ENCODE measurements at places on chromosomes 11 and 22. TPM values are rescaled to one million over a fixed set of nuclear protein-coding genes. Genes with fewer than 3 reads are reported as not detected.

GRCh38 chr11:77522215-77522614, 48.3 kb upstream of the PAK1 start:
- no peak for DNase-seq

DNA sequence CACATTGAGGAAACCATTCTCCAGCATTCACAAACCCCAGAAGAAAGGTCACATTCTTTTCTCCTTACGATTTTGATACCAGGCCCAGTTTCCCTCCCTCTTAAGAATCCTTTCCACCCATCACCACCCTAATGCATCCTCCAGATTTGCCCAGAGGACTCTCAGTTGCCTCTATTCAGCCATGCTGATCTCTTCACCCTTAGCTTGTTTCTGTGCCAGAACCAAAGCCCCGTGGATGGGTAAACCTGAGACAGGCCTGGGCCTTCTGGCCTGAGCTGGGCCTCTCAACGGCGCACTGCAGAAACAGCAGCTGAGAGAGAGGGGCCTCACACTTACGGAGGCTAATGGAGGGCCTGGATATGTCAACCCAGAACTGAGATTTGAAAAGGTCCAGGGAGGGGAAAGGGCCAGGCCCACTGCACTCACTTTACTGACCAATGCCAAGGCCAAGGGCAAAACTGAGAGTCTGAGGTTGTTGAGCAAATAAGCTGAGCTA, 32.2 kb upstream of the OAF start:
- no peak for DNase-seq

GRCh38 chr11:118820412-118821357, 29.7 kb upstream of the DDX6 start:
- no peak for DNase-seq

DNA sequence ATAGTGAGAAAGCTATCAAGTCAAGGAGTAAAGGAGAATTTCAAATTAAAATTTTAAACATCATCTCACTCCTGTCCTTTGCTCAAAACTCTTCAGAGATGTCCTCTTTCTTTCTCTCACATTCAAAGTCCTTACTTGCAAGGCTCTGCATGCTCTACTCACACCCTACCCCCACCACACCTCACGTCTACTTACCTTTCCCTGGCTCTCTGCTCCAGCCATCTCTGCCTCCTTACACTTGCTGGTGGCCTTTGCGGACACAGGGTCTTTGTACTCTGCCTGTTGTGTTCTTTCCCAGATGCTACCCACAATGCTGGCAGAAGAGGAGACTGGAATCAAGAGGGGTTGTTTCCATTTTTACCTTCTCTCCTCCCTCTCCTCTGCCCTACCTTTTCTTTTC, 405.2 kb downstream of the INSC start:
- no peak for DNase-seq

GRCh38 chr22:28956506-28956905, 73.1 kb downstream of the ZNRF3 start:
- no peak for DNase-seq

DNA sequence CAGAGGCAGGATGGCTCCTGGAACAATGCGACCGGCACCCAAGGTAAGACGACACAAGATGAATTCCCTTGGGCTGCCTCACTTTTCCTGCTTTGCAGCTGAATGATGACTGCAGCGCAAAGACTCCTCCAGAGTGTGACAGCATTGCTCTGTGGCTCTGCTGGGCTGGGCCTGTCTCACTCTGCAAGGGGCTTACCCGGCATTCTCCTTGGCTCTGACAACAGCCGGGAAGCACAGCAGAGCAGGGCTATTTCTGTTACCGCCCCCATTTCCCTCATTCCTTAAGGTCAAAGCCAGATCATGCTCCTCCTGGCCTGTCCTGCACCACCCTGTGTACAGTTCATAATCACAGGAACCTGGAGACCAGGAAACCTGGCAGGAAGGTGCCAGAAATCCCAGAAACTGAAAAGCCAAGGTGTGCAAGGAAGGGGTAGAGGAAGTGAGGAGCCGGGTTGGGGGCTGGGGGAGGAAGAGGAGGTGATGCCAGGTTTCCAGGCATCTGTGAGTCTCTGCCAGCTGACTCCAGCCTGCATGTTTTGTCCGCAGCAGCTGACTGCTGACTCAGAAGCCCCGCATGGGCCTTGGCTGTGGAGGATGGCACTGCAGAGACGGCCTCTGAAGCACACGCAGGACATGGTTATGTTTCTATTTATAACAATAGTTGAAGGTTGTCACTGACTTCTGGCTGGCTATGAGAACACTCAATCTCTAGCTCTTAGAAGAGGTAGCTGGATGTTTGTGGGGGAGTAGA, 113.6 kb downstream of the MICAL3 start:
- DNase-seq: no peak

C22orf42 gene
- total RNA-seq: not detected

- DNase-seq: no peak
These were observed 431.8 kb downstream of the ETS1 start for GRCh38 chr11:128155590-128155989.

- no peak for DNase-seq
These were observed at the start of gene PDGFD for GRCh38 chr11:104164028-104164520. PDGFD (minus strand) TSS chr11:104164147.

SLC43A3 gene
- 152 TPM for total RNA-seq

GRCh38 chr11:113387605-113388211, at the start of gene ANKK1:
ANKK1 (plus strand) TSS chr11:113387779; CDS start chr11:113387885, 106 bp downstream.
- DNase-seq: no peak

- DNase-seq: no peak
These were observed 49.6 kb downstream of the NUP98 start for GRCh38 chr11:3747704-3748103.

GRCh38 chr22:20065896-20066616, 14.0 kb upstream of the DGCR8 start:
- DNase-seq: no peak
